ENCODE measurements at places on chromosomes 2 and 18.

GRCh38 chr2:96103761-96104486, 12.4 kb downstream of the ADRA2B start:
- no peak for DNase-seq

GRCh38 chr2:37389989-37390765, 45.7 kb downstream of the QPCT start:
- peak; percentile 11 for DNase-seq

DNA sequence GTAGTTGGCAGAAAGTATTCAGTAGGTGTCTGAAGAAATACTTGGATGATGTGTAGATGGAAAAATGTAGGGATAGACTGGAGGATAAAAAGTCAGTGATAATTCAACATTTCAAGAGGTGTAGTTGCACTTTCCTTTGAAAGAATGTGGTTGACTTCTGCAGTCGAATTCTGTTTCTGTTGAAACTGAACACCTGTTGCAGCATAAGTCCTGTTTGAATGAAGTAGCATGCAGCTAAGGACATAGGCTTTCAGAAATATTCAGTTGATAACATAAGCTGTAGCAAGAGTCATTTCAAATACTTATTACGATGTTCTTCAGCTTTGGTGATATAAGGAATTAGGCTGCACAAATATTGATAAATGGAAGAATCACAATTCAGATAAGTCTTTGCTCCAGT, 337.9 kb upstream of the LRRTM1 start:
- DNase-seq, result no peak

- no peak for DNase-seq
These were observed 224.1 kb upstream of the CCDC150 start for GRCh38 chr2:196415384-196415783.

- no peak for DNase-seq
These were observed 263.8 kb downstream of the SETBP1 start for GRCh38 chr18:44944461-44944860.

- no peak for DNase-seq
These were observed 12.4 kb upstream of the RAPGEF4 start for GRCh38 chr2:172723286-172723685.

DNA sequence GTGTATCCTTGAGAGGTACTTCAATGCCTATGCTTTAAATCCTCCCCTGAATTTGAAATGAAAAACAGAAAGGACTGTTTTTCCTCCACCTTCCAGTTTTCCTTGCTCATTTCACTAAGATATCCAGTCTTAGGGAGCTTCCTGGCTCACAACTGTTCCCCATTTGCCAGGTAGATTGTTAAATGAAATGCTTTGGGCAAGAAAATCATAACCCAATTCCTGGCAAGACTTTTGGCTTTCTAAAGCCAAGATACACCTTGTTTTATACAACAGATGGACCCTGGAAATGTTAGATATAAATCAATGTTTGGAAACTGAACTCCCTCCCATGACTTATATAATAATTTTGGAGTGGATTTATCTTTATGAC, 3.6 kb upstream of the CHMP3 start:
- no peak for DNase-seq
